Mucosa of descending colon (tissue), 3 donors: ENCODE measurements at places on chromosomes 1 and 21. TPM values are rescaled to one million over a fixed set of nuclear protein-coding genes. Genes with fewer than 3 reads are reported as not detected.

GRCh38 chr1:60461925-60462595 is 388.5 kb upstream of the C1orf87 start:
- DNase-seq: no peak

DNA sequence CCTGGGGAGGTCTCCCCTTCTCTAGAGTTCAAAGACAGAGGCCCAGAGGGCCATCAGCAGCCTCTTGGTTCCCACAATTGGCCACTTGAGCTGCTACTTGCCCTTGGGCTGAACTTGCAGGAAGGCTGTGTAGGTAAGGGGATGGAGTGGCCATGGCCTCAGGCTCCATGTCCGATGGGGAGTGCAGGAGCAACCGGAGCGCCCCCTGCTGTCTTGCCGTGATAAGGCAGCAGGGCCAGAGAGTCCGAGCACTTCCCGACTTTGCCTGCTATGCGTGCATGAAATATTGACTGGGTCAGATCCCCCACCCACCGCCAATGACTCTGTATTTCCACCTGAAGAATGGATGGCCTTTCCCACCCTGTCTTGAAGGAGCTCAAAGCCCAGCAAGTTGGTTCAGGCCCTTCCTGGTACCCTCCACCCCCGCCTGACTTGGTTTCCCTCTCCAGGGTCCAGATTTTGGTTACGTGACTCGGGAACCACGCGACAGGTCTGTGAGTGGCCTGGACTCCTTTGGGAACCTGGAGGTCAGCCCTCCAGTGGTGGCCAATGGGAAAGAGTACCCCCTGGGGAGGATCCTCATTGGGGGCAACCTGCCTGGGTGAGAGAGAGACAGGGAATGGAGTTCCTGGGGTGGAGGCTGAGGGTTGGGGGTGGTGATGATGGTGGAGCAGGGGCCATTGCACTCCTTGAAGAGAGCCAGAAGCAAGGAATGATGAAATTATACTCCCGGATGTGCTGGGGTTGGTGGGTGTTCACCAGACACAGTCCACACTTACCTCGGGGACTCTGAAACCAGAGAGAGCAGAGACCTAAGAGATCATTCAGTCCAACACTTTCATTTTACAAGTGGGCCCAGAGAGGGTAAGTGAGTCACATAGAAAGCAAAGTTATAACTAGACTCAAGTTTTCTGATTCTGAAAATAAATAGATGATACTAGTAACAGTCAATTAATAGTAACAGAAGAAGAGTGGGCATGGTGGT is 25.6 kb downstream of the PADI3 start:
- DNase-seq: peak; percentile 69

- no peak for DNase-seq
These were observed 99.7 kb downstream of the PHTF1 start for GRCh38 chr1:113659556-113659955.

- no peak for DNase-seq
These were observed 50.4 kb downstream of the MDM4 start for GRCh38 chr1:204566583-204566955.

RAB3B gene
- 5.6 TPM for total RNA-seq

ANP32E gene
- total RNA-seq: 7.3 TPM

DEPDC1 gene
- 2.5 TPM for total RNA-seq
